Anterior cingulate cortex (tissue), 58 donors: ENCODE measurements at places on chromosomes 16 and 17.

- DNase-seq, result no peak
These were observed 11.6 kb upstream of the SUPT4H1 start for GRCh38 chr17:58363457-58364185.

DNA sequence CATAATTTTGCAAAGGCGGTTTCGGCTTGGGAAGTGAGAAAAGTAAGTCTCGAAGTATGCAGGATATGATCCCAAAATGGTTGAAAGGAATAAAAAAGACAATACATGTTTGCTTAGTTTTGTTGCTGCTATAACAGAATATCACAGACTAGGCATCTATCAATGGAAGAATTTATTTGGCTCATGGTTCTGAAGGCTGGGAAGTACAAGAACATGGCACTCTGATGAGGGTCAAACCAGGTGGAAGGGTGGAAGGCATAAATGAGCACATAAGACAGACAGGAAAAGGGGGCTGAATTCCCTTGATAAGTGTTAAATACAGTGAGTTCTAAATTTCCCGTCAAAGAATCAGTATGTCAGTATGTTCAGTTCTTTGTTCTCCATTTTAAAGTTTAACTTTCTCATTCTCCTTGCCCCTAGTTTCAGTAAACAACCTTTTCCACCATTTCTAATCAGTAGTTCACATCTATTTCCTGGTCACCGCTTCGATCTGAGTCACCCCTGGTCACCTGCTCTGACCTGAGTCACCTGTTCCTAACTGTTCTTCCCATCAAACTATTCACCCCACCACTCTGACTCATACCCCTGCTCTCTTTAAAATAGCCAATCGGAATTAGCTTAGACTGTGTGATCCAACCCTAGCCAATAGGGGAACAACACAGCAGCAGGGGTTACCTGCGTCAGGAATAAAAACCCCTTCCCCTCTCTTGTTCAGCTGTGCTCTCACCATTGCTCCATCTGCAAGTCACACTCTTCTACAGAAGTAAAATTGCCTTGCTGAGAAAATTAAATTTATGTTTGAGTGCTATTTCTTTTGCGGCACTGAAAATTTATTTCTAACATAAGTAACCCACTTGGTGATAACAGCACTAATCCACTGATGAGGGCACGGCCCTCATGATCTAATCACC is 240.8 kb downstream of the STX8 start:
- no peak for DNase-seq

DNA sequence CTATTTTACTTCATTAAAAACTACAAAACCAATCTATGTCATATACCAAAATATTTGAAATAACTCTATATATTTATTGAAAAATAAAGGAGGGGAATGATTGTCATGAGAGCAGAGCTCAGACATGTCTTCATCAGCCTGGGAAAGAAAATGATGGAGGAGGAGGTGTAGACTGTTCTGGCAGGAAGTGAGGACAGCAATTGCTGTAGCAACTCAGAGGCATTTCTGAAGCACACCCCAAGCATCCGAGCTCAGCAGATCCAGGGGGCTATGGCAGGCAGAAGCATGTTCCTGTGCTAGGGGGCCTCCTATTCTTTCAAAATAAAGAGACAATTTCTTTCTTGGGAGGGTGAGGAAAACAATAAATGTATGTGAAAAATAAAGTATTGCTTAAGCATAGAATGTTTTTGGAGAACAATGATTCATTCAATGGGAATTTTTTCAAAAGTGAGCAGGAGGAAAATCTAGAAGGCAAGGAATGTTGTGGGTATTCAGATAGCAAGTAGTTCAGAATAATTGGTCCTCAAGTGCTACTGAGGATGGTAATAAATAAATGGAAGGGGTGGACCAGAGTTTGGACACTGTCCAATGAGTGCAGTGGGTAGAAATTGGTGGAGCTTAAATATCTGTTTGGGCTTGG is 383.4 kb downstream of the CDH11 start:
- no peak for DNase-seq

- peak; percentile 39 for DNase-seq
These were observed 2.8 kb upstream of the MMP15 start for GRCh38 chr16:58022601-58023371.

- no peak for DNase-seq
These were observed 55.2 kb downstream of the TBC1D16 start for GRCh38 chr17:79980246-79981043.

GRCh38 chr17:7133424-7133823 is 18.8 kb upstream of the ASGR2 start:
- no peak for DNase-seq

GRCh38 chr17:8384801-8385378 is 1.9 kb upstream of the RPL26 start:
- DNase-seq, result no peak

GRCh38 chr16:89722392-89723278 is 1.3 kb downstream of the ZNF276 start:
- peak; percentile 44 for DNase-seq

GRCh38 chr17:49886036-49886435 is 38.2 kb upstream of the TAC4 start:
- DNase-seq, result no peak
